Skeletal muscle tissue (tissue), 5 donors: ENCODE measurements at places on chromosomes 12 and 14. TPM values are rescaled to one million over a fixed set of nuclear protein-coding genes. Genes with fewer than 3 reads are reported as not detected.

Gene NINJ2
- 2.6 TPM for total RNA-seq

Gene SLCO1B1
- total RNA-seq = not detected

Gene SUDS3
- 26.1 TPM for total RNA-seq

Gene GALNT16
- total RNA-seq = 8.4 TPM

Gene SLC25A47
- total RNA-seq = 0.52 TPM

Gene MUCL1
- total RNA-seq = not detected

Gene TESPA1
- total RNA-seq = 0.52 TPM

Gene TMEM119
- 37.1 TPM for total RNA-seq

Gene ARHGEF40
- total RNA-seq = 32.4 TPM

Gene C12orf54
- not detected for total RNA-seq

Gene NTF3
- total RNA-seq = 2.6 TPM

Gene GPR162
- total RNA-seq = 8.9 TPM

Gene SETD3
- 112 TPM for total RNA-seq

Gene FGF23
- under 0.01 TPM for total RNA-seq

Gene MTERF2
- total RNA-seq = 9.9 TPM

Gene CAPZA3
- not detected for total RNA-seq

Gene GATC
- total RNA-seq = 9.9 TPM

Gene IFI27
- total RNA-seq = 1.6 TPM

Gene ITGA5
- 78.8 TPM for total RNA-seq

Gene SNAPC1
- 5.2 TPM for total RNA-seq

Gene ERBB3
- 154 TPM for total RNA-seq

Gene SVOP
- total RNA-seq = under 0.01 TPM

Gene BICD1
- total RNA-seq = 7.8 TPM

Gene RTL1
- total RNA-seq = 9.4 TPM

Gene THTPA
- total RNA-seq = 7.8 TPM

Gene AGAP2
- 2.1 TPM for total RNA-seq

Gene CLEC1B
- total RNA-seq = not detected

Gene KRAS
- 11.5 TPM for total RNA-seq

Gene CLEC2B
- total RNA-seq = 2.6 TPM

Gene LPAR5
- 1.0 TPM for total RNA-seq

Gene CELA1
- not detected for total RNA-seq

Gene CNTN1
- total RNA-seq = 27.1 TPM

Gene NTN4
- total RNA-seq = 20.9 TPM

Gene NKX2-8
- not detected for total RNA-seq
